Memory B cell (primary cell): ENCODE measurements at places on chromosomes 2 and 18.

GRCh38 chr2:127735044-127735443 is 33.7 kb downstream of the SFT2D3 start:
- no peak for DNase-seq
- no peak overlapping the region for H3K4me3 ChIP-seq
- H3K27me3 ChIP-seq, result no peaks in the 10 kb centered on the region
- H3K27ac ChIP-seq, result no peak overlapping the region
- H3K36me3 ChIP-seq, result peaks cover 8% of the 10 kb centered on the region

GRCh38 chr2:48414980-48415835 is 114.7 kb upstream of the STON1 start:
- H3K27me3 ChIP-seq, result no peaks in the 10 kb centered on the region
- H3K4me1 ChIP-seq, result peaks cover 16% of the 10 kb centered on the region
- peak overlapping the region; percentile 24 for H3K27ac ChIP-seq
- H3K36me3 ChIP-seq, result no peaks in the 10 kb centered on the region
- no peak overlapping the region for H3K4me3 ChIP-seq

- no peak for DNase-seq
- peaks cover 64% of the 10 kb centered on the region for H3K4me1 ChIP-seq
- H3K4me3 ChIP-seq, result peak overlapping the region; percentile 17
- H3K27me3 ChIP-seq, result no peaks in the 10 kb centered on the region
- peak overlapping the region; percentile 88 for H3K27ac ChIP-seq
Measured at GRCh38 chr18:77102259-77103040, 30.1 kb downstream of the MBP start.

- H3K27me3 ChIP-seq, result peaks cover 4% of the 10 kb centered on the region
- no peaks in the 10 kb centered on the region for H3K36me3 ChIP-seq
- DNase-seq, result no peak
- no peak overlapping the region for H3K4me3 ChIP-seq
- H3K27ac ChIP-seq, result no peak overlapping the region
- H3K4me1 ChIP-seq, result no peaks in the 10 kb centered on the region
Measured at GRCh38 chr18:5967007-5967406, 71.7 kb upstream of the TMEM200C start.

- H3K4me3 ChIP-seq, result no peak overlapping the region
- no peaks in the 10 kb centered on the region for H3K36me3 ChIP-seq
- no peaks in the 10 kb centered on the region for H3K4me1 ChIP-seq
- H3K27ac ChIP-seq, result no peak overlapping the region
- DNase-seq, result no peak
- no peaks in the 10 kb centered on the region for H3K27me3 ChIP-seq
Measured at GRCh38 chr2:167190053-167190452, 301.8 kb downstream of the XIRP2 start.
